ENCODE measurements at places on chromosomes 2 and 18.
A peak's percentile ranks its signal among the peaks of the same experiment; 100 is the strongest.

DNA sequence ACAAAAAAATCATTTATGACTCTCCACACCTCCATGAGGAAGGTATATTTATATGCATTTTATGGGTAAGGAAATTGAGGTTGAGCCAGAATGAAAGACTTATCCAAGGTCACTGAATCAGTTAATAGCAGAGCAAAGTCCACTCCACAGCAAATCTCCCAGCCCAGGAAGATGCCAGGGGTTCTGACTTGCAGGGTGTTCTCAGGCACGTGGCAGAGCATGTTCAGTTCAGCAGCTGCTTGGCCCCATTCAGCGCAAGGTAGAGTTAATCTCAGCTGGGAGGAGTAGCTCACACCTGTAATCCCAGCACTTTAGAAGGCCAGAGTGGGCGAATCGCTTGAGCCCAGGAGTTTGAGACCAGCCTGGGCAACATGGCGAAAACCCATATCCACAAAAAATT lies 17.8 kb upstream of the DGKD start:
- no peak for DNase-seq

DNA sequence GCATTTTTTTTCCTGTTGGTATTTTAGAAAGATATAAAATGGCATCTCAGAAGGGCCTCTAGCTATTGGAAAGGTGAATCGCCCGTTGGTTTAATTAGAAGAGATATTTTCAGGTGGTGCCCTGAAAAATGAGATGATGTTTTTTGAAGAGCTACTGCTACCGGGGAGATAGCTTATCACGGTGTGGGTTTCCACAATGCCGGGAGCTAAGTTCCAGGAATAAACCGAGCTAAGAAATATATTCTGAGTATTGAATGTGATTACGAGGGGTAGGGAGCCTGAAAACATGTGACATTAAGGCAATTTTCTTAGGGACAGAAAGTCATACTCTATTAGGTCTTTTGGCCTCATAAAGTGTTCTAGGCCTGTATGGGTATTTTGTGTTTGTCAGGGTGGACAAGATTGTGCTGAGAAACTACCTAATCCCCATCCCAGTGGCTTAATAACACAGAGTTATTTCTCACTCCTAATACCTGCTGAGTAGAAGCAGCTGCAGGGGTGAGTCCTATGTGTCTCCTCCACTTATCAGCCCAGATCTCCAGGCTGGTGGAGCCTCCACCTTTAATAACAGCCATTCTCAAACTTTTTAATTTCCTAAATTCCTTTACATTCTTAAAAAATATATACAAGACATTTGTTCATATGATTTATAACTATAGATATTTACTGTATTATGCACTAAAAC lies 150.2 kb downstream of the LRRTM1 start:
- DNase-seq = no peak

- no peak for DNase-seq
Measured at GRCh38 chr2:104358122-104358521, 495.8 kb upstream of the POU3F3 start.

DNA sequence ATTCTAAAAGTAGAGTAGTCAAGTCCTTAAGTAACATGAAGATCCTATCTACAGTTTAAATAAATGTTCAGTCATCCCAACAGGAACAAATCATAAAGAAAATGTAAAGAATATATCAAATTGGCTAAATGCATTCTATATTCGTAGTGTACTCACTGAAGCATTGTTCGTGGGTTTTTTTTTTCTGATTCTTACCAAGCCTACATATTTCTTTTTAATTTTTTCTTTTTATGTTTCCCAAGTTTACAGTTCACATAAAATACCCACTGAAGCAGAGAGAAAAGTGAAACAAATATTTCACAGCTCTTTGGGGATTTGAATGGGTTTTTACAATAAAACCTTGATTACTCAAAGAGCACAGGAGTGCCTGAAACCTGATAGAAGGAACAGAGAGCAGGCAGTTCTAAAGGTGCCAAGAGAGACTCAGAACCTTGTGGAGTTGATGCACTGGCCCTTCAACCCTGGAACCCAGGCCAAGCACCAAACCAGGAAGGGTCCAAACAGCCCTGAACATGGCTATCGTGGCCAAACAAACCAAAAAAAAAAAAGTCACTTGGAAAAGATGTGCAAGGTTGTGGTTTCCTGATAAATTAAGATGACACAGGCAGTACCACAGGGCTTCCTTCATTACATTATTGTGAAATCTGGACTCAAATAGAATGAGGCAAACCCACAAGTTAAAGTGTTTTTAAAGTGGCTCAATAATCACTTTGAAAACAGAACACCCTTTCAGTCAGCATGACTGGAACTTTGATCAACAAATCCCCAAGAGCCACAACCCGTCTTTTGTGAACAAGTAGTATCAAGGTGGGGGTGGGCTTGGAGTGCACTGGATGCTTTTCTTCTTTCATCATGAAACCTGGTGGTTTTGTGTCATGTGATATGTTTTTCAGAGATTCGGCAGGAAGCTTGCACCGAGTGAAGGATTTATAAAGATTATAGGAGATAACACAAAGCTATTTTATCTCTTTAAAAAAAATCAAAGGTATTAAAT lies 245.0 kb upstream of the FN1 start:
- DNase-seq = no peak

DNA sequence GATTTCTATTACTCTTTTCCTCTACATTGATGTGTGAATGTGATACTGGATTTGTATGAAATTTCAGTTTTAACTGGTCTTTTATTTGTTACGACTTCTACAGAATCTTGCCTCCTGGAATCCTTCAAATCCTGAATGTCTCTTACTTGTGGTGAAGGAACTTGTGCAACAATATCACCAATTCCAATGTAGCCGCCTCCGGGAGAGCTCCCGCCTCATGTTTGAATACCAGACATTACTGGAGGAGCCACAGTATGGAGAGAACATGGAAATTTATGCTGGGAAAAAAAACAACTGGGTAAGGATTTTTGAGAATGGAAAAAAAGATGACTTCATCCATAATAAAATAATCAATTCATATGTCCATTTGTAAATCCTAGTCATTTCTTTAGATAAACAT lies 134.6 kb downstream of the BABAM2 start:
- no peak for DNase-seq

DNA sequence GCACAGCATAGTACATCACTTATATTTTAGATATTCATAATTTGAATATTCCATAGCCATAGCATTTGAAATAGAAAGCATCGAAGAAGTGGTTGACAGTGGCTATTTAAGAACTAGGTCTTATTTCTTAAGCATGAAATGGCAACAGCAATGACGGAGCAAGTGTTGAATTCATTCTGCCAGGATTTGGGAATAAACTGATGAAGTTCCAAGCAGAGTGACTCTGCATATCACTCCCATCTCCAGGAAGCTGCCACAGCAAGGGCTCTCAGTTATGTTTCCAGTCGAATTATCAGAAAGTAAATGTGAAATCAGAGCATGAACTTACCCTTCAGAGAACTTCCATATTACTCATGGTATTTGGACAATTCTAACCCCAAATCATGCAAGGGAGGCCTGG lies 208.1 kb downstream of the IKZF2 start:
- DNase-seq = no peak

DNA sequence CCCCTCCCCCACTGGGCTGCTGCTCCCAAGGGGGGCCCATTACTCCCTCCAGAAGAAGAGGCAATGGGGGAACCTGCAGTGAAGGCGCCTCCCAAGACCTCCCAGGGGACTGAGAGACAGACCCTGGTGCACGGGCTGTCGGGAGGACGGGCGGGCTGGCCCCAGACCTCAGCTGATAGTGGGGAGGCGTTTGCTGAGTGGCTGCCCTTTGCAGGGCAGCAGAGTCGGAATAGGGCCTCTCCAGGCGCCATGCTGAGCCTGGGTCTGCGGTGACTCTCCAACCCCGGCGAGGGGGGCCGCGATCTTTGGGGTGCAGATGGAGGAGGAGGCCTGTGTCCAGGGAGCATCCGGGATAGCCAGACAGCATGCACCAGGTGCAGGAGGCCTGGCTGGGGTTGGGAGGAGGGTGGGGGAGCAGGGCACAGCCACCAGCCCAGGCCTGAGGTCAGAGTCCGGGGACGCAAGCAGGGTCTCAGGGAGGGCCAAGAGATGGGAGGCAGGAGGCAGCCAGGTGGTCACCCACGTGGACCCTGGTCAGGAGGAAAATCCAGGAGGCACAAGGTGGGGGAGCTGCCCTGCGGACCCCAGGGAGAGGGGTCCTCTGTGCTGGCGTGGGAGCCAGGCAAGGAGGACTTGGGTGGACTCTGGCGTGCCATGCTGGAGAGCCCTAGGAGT lies 11.0 kb downstream of the CROCC2 start:
- no peak for DNase-seq

- no peak for DNase-seq
Measured at GRCh38 chr2:9410108-9410507, 13.2 kb downstream of the ITGB1BP1 start.

GRCh38 chr2:191029280-191029950 lies 15.4 kb upstream of the STAT1 start:
- no peak for DNase-seq

GRCh38 chr2:16404146-16404545 lies 261.5 kb downstream of the CYRIA start:
- no peak for DNase-seq

GRCh38 chr2:11738589-11739436 lies 7.6 kb upstream of the LPIN1 start:
- DNase-seq = no peak

DNA sequence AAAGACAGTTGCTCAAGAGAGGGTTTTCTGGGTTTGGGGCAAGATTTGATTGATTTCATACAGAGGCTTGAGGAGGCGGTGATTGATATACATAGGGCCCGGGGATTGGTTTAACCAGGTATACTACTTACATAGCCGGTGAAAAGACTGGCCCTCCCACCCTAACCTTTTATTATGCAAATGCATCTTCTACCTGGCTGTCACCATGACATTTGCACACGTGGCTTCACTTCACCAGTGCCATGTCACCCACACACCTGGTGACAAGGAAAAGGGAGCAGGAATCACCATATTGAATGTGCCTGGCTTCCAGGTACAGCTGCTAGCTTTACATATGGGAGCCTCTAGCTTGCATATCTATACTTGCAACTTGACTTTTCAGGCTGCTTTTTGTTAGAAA lies 9.7 kb downstream of the ERMN start:
- no peak for DNase-seq

- peak; percentile 41 for DNase-seq
Measured at GRCh38 chr18:6885992-6886796, 156.7 kb downstream of the ARHGAP28 start.

GRCh38 chr2:102295566-102295965 lies 15.8 kb upstream of the IL1RL1 start:
- DNase-seq = no peak

GRCh38 chr18:48161191-48161910 lies 230.9 kb upstream of the SMAD2 start:
- peak; percentile 64 for DNase-seq

Measured in HAP-1 (cell line).